ENCODE measurements at places on chromosomes 7 and 10.

DNA sequence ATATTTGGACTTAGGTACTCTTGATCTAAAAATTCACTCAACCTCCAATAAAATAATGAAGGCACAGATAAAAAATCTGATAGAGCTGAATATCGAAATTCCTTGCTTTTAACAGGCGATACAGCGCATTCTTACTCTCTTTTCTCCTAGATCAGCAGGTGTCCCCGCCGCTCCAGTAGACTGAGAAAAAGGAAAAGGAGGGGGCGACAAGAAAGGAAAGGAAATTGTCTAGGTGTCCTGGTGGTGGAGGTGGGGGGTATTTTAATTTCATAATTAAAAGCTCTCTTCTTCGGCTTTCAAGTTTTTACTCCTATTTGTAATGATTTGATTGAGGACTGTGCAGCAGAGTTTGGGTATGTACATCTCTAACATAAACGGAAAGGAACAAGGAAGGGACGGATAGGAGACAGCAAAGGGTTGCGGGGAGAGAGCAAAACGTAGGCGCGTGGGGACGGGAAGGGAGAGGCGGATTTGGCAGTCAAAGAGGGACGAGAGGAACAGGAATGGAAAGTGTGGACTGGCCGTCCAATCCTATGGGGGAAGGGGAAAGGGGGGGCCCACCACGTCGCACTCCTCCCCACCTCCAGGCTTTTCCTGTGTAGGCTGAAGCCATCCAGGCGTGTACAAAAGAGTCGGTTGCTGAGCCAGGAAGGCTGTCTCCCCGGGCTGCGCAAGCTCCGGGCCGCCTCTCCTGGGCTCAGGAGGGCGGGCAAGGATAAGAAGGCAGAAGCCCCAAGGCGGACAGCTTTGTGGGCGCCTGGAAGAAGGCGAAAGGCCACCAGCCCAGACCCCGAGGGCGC lies 875 bp upstream of the HECTD2 start:
- peak; percentile 87 for DNase-seq

DNA sequence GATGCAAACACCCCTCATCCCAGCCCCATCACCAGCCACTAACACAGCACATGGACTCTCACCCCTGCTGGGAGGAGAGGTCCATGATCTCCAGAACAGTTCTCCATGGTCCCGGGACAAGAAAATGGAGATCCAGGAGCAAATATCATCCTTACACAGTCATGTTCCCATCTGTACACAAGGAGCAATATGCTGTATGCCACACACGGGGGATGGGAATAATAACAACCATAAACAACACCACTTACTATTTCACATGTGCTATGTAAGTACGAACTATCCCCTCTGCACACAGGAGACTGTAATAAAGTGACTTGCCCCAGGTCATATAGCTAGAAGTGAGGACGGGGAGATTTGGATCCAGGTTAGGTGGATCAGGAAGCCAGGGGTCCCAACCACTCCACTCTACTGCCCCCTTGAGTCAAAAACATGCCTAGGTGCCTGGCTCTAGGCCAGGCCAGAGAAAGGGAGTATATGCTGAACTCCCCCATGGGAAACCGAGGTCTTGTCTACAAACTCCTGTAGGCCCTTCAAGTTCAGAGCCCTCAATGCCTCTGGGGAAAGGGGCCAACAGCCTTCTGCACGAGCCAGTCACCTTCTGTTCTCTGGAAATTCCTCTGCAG lies 34.1 kb downstream of the LRRC20 start:
- DNase-seq, result no peak

DNA sequence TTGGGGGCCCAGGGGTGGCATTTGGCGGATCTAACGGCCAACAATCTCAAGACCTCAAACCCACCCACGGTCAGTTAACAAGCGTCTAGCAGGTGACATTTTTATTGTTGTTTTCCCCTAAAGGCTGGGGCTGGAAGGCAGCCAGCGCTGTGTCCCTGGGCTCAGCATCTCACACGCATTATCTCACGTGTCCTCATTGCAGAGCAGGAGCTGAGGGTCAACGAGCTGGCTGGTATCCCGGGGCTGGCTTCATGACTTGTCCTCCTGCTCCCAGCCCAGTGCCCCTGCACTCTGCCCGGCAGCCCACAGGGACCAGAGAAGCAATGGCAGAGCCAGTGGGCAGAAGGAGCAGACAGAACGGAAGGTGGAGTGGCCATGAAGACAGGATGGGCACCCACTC lies 54.4 kb upstream of the TMEM273 start:
- DNase-seq, result peak; percentile 78

DNA sequence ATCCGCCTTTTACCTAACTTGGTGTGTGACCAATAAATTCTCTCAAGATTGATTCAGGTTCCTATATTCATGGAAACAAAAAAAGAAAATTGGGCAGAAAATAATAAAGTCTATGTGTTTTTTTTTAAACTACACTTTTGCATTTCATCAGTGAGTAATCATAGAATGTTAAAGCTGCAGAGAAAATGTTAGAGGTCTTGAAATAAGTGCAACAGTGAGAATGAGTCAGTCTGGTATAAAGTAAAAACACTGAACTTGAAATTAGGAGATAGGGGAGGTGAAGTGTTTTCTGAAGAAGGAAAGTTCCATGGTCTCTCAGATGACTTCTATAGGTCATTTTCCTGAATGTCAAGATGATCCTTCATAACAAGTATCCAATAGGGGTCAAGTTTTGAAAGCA lies 202.6 kb upstream of the NRP1 start:
- DNase-seq, result no peak

Measured in heart left ventricle (tissue), 16 donors.